Renal cortex interstitium (tissue), 15 donors: ENCODE measurements at places on chromosomes 6 and 20. TPM values are rescaled to one million over a fixed set of nuclear protein-coding genes. Genes with fewer than 3 reads are reported as not detected.

GRCh38 chr6:215335-216034 lies 76.8 kb upstream of the DUSP22 start:
- no peak for DNase-seq

- no peak for DNase-seq
These were observed 79.2 kb upstream of the STMND1 start for GRCh38 chr6:17022604-17023003.

GRCh38 chr20:44228465-44229258 lies 18.1 kb upstream of the OSER1 start:
- no peak for DNase-seq

- no peak for DNase-seq
These were observed 90.7 kb upstream of the POPDC3 start for GRCh38 chr6:105270511-105270910.

DNA sequence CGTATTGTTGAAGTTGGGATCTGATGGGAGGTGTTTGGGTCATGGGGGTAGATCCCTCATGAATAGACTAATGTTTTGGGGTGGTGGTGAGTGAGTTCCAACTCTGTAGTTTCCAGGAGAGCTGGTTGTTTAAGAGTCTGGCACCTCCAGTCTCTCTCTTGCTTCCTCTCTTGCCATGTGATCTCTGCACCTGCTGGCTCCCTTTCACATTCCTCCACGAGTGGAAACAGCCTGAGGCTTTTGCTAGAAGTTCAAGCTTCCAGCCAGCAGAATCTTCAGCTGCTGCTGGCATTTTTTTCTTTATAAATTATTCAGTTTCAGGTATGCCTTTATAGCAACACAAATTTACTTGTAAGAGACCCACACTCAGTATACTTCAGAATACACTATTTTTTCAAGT lies 1021.6 kb downstream of the EYS start:
- DNase-seq, result no peak

GRCh38 chr6:95091823-95092436 lies 485.4 kb upstream of the MANEA start:
- peak; percentile 31 for DNase-seq

Gene TREM1
- 0.38 TPM for polyA plus RNA-seq

Gene SLC2A4RG
- polyA plus RNA-seq, result 65.7 TPM

- no peak for DNase-seq
These were observed 91.5 kb upstream of the HIVEP1 start for GRCh38 chr6:11920566-11920965.

Gene SUMO4
- polyA plus RNA-seq, result 0.79 TPM

DNA sequence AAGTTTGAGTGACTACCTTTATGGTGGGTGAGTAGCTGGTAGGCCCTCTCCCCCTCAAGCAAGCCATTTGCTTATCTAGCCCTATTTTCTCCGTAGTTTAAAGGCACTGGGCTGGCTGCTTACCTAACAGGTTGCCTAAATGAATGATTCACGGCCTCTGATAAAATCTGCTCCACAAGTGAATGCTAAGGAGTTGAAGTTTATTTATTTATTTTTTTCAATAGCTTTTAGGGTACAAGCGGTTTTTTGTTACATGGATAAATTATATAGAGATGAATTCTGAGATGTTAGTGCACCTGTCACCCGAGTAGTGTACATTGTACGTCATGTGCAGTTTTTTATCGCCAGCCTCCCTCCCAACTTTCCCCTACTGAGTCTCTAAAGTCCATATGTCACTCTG lies 8.3 kb upstream of the CDH26 start:
- DNase-seq, result no peak

GRCh38 chr6:45830441-45831139 lies 185.1 kb downstream of the CLIC5 start:
- no peak for DNase-seq
